Right renal pelvis (tissue), 4 donors: ENCODE measurements at places on chromosomes 3 and 15. TPM values are rescaled to one million over a fixed set of nuclear protein-coding genes. Genes with fewer than 3 reads are reported as not detected.

Gene EPHA3
- 5.9 TPM for polyA plus RNA-seq

Gene SLC12A1
- 534 TPM for polyA plus RNA-seq

Gene GABPB1
- 28.0 TPM for polyA plus RNA-seq

Gene KLHL6
- 1.3 TPM for polyA plus RNA-seq

Gene IL16
- polyA plus RNA-seq = 5.9 TPM

Gene OIP5
- polyA plus RNA-seq = 7.2 TPM

- no peak for DNase-seq
Observed at GRCh38 chr3:171783086-171783485, 27.2 kb downstream of the PLD1 start.

- DNase-seq = no peak
Observed at GRCh38 chr3:127256733-127257271, 31.0 kb downstream of the PRR20G start.

- DNase-seq = no peak
Observed at GRCh38 chr3:124113485-124113884, 121.6 kb upstream of the ROPN1 start.

DNA sequence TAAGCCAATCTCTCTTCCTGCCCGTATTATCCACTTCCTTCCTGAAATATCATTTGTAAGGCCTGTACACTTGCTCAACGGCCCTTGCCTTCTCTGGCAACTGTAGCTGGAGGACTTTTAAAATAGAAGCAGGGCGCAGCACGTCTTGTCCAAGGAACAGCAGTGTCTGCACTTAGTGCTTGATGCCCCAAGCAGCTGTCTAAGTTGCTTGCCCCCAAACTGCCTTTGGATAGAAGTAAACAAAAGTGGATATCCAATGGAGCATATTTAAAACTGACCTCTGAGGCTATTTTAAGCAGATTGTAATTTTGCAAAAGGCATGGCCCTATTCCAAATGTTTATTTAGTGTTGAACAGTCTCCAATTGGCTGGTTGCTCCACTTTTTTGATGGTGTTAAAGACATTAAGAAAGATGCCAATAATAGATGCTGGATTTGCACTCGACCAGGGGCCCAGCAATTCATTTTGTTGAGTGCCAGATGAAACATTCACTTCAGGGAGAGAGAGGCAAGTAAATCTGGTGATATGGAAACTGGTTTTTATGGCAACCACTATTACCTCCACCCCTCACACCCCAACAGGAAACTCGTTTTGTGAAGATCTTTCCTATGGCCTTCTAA, 526.8 kb upstream of the TBL1XR1 start:
- DNase-seq = no peak

DNA sequence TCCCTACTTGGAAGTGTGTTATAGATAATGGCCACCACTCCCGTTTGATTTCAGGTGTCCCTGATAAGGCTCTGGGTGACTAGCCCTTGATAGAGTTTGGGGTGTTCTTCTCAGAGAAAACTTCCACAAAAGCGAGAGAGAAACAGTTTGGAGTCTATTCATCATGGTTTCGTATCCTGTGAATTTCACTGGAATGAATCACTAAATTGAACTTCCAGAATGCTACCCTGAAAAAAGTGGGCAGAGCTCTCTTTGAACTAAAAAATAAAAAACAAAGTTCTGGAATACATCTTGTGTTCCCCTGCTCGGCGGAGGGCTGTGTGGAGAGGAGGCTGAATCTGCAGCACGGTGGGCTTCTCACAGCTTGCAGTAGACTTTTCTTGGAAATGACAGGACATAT, 52.8 kb upstream of the FAM98B start:
- no peak for DNase-seq

DNA sequence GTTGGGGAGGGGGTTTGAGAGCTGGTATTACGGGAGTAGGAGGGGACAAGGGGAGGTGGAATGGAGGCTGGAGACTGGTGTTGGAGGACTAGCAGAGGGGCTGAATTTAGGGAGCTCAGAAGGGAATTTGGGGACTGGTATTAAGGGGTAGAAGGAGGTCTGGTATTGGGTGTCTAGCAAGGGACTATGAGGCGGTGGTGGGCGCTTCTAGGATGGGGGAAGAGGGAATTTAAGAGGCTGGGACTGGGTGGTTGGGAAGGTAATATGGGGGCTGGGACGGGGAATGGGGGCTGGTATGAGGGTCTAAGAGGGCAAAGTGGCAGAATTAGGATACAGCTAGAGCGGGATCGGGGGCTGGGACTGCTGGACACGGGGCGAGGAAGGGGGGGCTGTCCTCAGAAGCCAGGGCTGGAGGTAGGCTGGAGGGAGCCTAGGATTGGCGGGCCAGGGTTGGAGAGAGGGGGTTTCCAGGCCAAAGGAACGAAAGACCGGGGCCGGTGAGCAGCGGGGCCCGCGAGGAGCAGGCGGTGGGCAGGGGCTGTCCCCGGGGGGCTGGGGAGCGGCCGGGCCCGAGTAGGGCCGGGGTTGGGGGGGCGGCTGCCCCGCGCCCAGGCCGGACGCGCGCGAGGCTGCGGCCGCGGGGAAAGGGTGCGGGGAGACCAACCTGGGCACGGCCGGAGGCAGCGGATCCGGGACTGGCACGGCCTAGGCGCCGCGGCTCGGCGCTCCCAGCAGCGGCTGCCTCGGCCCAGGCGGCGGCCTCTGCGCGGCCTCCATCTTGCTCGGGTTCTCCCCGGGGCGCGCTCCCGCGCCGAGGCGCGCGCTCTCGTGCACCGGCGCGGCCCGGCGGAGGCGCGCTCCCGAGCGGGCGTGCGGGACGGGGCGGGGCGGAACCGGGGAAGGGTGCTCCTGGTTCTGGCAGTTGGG, at the start of gene LHFPL4:
TSS of gene LHFPL4 (minus strand) at position 802 of the 927 bp plus-strand sequence. CDS start 1,143 bp downstream, outside the sequence.
- DNase-seq = no peak

DNA sequence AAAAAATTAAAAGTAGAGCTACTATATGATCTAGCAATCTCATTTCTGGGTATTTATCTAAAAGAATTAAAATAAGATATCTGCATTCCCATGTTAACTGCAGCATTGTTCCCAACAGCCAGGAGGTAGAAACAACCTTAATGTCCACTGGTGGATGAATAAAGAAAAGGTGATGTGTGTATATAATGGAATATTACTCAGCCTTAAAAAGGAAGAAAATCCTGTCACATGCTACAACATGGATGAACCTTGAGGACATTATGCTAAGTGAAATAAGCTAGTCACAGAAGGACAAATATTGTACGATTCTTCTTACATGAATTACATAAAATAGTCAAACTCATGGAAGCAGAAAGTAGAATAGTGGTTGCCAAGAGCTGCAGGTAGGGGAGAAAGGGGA, 119.4 kb upstream of the BHLHE40 start:
- no peak for DNase-seq

- no peak for DNase-seq
Observed at GRCh38 chr3:178504128-178504527, 32.1 kb upstream of the KCNMB2 start.

DNA sequence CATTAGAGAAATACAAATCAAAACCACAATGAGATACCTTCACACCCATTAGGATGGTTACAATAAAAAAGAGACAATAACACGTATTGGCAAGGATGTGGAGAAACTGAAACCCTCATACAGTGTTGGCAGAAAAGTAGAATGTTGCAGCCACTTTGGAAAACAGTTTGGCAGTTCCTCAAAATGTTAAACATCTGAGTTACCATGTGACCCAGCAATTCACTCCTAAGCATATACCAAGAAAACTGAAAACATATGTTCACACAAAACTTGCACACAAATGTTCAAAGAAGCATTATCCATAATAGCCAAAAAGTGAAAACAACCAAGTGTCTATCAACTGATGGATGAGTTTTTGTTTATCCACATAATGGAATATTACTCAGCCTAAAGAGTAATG, 166.9 kb upstream of the FAM3D start:
- DNase-seq = no peak

DNA sequence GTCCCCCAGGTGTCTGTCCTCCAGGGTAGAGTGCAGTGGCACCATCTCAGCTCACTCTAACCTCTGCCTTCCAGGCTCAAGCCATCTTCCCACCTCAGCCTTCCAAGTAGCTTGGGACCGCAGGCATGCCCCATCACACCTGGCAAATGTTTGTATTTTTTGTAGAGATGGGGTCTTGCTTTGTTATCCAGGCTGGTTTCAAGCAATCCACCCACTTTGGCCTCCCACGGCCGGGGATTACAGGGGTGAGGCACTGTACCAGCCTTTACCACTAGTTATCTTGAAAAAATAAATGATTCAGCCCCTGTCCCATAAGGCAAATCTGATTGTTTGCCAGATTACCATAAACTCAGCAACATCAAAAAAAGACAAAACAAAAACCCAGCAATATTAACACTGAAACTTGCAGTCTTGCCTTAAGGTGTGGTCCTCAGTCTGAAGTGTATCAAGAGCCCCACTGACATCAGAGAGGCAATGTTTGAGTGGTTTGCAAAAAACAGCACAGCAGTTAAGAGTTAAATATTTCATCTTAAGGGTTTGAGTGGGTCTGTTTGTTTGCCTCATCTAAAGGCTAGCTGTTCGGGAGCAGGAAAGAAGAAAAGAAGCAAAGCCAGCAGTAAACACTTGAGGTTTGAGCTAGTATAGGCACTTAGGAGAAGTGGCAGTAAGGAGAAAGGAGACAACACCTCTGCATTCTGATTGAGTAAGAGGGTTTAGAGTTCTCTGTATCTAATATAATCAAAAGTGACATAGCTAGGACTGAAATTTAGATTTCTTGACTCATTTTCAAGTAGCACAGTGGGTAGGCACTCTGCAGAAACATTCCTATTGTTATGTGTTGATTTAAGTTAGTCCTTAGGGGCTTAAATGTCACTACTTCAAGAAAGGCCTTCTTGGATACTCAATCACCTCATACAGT, 26.3 kb upstream of the EDEM1 start:
- no peak for DNase-seq

GRCh38 chr15:39661776-39662175, 80.9 kb downstream of the THBS1 start:
- no peak for DNase-seq

DNA sequence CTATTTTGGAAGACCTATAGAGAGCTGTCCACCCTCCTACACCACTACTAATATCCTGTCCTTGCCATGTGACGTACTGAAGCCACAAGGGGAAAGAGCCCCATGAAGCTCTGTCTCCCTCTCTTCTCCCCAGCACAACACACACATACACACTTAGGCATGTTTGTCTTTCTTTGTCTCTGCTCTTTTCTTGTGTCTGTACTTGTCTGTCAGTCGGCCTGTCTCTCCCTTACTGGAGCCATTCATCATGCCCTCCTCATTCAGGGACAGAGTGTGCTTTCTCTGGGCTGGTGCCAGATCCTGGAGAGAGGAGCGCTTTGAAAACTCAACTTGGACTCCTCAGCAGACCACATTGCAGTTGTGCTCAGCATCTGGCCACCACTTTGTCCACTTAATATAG, 47.6 kb downstream of the PSMD6 start:
- DNase-seq = no peak

DNA sequence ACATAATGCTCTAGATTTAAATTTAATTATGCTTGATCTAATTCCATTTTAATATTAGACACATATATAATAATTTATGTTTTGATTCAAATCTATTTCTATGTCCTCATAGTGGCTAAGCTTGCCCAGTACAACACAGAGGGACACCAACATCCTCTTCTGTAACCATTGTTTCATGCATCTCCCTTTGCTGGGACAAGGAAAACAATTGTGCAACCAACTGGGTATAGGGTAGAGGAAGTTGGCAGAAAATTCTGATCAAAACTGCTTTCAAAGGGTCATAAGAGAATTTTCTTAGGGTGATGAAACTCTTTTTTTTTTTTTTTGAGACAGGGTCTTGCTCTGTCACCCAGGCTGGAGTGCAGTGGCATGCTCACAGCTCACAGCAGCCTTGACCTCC, 121.4 kb upstream of the SGO1 start:
- DNase-seq = no peak

DNA sequence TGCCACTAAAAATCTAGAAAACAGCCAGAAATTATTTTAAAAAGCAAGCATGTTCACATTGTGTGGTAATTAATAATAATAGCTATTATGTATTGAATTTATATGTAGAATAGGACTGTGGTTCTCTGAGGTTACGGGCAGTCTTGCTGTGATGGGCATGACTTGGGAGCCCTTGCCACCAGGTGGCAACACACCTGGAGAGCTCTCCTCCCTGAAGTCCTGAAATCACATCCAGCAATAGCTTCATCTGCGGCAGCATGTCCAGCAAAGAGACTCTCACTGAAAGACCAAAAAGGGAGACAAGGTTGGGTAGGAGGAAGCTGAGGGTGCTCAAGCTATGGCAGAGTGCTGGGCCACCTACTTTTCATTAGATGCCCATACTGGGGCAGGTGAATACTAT, 206.8 kb upstream of the IL12A start:
- DNase-seq = no peak

DNA sequence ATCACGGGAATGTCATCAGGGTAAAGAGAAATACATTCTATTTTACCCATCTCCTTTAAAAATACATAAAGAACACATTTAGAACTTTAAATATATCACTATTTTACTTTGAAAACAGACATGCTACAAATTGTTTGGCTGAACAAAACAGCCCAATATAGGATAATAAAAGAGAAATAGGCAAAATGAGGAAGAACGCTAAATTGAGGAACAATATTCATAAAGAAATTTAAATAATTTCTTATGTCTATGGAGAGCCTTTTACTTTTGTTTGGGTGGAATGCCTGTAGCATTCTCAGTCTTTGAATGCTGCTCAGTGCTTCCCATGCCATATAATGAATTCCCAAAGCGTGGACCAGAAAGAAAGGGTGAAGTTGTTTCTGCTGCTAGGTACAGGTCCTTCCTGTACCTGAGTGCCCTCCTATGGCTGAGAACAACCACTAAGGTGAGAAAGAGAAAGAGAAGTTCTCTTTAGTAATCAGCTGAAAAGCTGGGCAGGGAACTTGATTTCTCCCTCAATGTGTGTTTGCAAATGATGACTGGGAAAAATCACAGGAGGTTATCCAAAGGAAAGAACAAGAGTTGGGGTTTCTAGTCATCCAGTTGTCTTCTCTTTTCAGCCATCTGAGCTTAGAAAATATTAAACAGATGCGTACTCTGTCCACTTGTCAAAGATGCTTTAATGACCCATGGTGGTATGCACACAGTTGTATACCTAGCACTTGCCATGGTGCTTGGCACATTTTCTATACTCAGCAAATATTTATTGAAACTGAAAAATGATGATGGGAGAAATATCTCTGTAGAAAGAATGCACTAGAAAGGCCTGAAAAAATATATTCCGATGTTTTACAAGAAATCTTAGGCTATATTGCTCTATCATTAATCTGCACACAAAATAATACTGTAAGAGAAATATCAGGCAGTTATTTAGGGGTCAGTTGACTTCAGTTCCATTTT, 404.6 kb downstream of the TIGIT start:
- DNase-seq = no peak

DNA sequence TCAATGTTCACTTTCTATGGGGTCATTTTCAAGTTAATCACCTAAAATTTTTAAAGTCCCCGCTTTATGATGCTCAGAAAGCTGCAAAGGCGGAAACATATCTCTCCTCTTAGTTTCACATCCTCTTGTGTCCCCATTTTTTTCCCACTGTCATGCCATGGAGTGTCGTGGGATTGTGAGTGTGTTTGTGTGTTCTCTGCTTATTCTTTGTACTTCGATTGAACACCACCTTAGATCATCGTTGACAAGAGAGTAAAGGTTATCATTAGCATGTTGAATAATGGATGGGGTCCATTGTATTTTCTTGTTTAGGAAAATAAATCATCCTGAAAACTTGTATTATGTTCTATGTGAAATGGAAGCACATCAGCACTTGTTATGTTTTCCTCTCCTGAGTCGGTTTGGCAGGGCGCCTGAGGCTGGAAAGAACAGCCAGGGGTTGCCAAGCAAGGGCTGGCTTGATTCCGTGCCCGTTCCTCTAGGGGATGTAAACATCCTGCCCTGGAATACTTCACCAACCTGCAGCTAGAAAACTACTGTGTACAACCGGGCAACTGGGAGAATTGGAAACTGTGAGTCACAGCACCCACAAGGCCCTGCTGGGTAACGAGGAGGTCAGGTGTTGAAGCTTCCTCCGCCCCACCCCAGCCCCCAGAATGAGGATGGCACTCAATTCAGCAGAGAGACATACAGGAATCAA, 67.2 kb downstream of the EIF4E3 start:
- no peak for DNase-seq
